ENCODE measurements at places on chromosomes 3 and 15.

DNA sequence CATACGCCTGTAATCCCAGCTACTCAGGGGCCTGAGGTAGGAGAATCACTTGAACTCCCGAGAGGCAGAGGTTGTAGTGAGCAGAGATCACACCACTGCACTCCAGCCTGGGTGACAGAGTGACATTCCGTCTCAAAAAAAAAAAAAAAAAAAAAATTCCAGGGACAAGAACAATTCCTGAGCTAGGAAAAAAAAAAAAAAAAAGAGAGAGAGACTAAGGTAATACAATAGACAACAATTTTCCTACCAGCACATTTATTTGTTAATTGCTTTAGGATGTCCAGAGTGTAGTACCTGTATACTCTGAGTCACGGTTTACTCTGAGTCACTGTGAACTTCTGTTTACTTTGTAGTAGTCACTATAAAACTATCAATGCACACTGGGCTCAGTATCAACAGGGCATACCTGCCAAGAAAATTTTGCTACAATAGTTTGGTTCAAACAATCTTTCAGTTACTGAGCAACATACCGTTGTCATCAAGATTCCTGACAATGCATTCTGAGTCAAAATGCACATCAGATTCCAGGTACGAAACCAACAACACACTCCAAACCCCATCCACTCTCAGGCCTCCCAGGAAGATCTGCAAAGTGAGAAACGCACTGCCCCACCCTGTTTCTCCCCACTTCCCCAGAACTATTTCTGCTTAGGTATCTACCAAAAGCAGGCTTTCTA lies 28.3 kb downstream of the IGF2BP2 start:
- peaks cover 18% of the 10 kb centered on the region for H3K27me3 ChIP-seq
- peaks cover 5% of the 10 kb centered on the region for H3K4me1 ChIP-seq
- DNase-seq: no peak

DNA sequence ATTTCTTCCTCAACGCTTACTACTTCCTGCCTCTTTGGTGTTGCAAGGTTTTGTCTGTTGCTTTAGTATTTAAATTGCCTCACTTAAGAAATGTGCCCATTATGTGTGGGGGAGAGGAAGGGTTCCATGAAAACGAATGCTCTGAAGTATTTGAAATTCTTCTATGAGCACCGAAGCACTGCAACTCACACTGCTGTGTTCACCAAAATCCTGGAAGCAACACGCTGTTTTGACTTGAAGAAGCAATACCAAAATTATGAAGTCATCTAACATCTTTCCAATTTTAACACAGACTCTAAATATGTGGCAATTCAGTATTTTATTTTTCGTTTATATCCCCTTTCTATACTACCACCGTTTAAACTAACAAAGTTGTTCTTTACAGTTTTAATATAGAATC lies 101.5 kb downstream of the RBMS3 start:
- no peak for DNase-seq
- H3K4me3 ChIP-seq: no peak overlapping the region
- no peaks in the 10 kb centered on the region for H3K4me1 ChIP-seq
- H3K27ac ChIP-seq: no peak overlapping the region

- H3K4me1 ChIP-seq: no peaks in the 10 kb centered on the region
- no peak for DNase-seq
- H3K27me3 ChIP-seq: no peaks in the 10 kb centered on the region
Observed at GRCh38 chr3:120608506-120608905, 12.4 kb downstream of the NDUFB4 start.

DNA sequence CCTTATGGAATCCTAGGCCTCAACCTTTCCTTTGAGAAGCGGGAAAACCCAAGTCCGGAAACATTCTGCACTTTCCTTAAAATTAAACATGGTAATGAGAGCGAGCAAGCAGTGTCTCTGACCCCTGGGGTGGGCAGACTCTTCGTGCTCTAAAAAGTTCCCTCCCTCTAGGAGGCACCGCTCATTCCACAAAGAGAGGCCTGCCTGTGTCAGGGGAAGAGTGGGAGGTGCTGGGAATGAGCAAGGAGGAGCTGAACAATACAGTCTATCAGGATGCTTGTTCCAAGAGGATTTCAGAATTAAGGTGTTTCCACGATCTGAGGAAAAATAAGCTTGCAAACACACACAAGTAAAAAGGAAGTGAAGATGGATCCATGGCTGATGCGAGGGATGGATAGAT lies 6.0 kb upstream of the RLBP1 start:
- H3K4me3 ChIP-seq: no peak overlapping the region
- no peak for DNase-seq
- no peaks in the 10 kb centered on the region for H3K36me3 ChIP-seq
- H3K27me3 ChIP-seq: peaks cover 9% of the 10 kb centered on the region
- H3K27ac ChIP-seq: no peak overlapping the region

DNA sequence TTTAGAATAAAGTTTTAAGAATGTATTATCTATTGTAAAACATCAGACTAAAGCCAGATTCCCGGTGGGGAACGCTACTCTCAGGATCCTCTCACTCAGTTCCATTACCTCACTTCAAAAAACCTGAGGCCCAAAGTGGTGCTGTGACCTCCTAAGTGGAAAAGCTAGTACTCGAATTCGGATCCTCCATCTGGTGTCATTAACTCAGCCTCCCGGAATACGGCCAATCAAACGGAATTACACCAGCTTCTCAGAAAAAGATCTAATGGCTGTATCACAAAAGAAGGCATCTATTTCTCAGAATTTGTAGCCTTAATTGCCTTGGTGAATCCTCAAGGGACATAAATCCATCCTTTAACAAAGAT lies 627 bp downstream of the ACAD11 start:
- H3K4me3 ChIP-seq: peak overlapping the region; percentile 93
- no peak overlapping the region for H3K27ac ChIP-seq
- H3K4me1 ChIP-seq: peaks cover 36% of the 10 kb centered on the region
- H3K36me3 ChIP-seq: peaks cover 3% of the 10 kb centered on the region
- DNase-seq: no peak
- no peaks in the 10 kb centered on the region for H3K27me3 ChIP-seq

- H3K4me3 ChIP-seq: no peak overlapping the region
- H3K27ac ChIP-seq: no peak overlapping the region
- no peaks in the 10 kb centered on the region for H3K4me1 ChIP-seq
Observed at GRCh38 chr3:19994796-19995195, 17.3 kb downstream of the PP2D1 start.

GRCh38 chr3:51099794-51100535 lies 285.1 kb upstream of the MANF start:
- no peak overlapping the region for H3K27ac ChIP-seq
- H3K27me3 ChIP-seq: no peaks in the 10 kb centered on the region
- no peak overlapping the region for H3K4me3 ChIP-seq
- no peaks in the 10 kb centered on the region for H3K36me3 ChIP-seq
- DNase-seq: no peak

DNA sequence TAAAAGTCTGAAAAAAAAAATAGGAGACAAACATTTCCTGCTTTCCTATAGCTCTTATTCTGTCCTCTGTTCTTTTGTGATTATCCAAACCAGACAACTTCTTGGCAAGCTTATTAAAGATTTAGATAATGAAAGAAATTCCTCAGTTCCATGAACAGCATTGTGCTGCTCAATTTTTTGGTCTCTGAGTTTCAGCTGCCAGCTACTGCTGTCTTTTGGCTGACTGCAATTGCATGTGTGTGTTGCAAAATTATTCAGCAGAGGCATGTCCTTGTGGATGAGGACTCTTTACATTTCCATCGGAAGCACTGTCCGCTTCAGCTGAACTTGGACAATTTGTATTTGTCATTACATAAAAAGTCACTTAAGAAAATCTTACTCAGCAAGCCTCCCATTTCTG lies 397.3 kb upstream of the RASGRP1 start:
- no peak overlapping the region for H3K27ac ChIP-seq
- H3K4me3 ChIP-seq: no peak overlapping the region
- no peaks in the 10 kb centered on the region for H3K36me3 ChIP-seq
- DNase-seq: no peak

DNA sequence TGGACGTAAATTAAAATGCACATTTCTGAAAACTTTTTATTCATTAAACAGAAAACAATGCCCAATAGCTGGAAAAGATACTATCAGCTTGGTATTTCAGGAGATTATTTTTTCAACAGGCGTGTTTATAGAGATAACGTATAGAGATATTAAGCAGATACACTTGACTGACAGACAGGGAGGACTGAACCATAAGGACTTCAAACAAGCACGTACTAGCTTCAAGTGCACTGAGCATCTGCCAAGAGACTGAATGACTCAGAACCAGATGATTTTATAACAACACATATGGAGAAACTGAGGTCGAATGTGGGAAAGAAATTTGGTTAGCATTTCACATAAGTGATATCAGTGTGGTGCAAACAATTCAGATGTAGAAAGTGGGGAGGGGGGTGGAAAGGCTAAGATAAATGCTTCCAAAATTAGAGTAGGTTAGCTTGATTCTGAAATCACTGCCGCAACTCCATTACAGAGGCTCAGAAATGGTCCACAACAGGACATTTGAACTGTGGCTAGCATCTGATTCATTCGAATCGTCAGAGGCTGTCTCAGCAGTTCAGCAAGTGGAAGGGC lies 103.5 kb downstream of the SEMA6D start:
- no peak overlapping the region for H3K4me3 ChIP-seq
- no peak for DNase-seq
- H3K27me3 ChIP-seq: peaks cover 2% of the 10 kb centered on the region

DNA sequence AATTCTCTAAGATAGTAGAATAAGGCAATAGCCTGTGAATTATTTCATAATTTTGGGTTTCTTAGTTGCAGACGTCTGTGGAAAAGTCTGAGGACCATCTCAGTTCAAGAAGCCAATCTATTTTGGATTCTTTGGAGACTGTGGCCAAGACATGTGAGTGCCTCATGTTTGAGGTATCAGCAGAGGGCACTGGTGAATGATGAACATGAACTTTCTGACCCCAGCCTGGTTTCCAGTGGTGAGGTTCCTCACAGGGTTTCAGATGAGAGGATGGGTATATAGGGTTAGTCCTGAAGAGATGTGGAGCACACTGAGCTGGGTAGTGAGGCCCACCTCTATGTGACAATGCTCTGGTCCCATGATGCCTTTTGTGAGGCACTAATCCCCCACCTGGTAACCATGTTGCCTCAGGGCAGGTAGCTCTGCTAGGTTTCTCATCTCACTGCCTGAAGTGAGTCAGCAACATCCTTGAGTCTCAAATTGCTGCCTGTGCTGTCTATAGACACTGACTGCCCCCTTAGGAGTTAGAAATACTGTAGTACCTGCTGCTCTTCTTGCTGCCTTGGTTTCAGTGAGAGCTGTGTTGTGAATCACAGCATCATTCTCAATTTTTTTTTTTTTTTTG lies 32.3 kb downstream of the C3orf62 start:
- H3K4me3 ChIP-seq: no peak overlapping the region
- H3K27ac ChIP-seq: no peak overlapping the region
- no peaks in the 10 kb centered on the region for H3K4me1 ChIP-seq
- no peak for DNase-seq
- H3K36me3 ChIP-seq: no peaks in the 10 kb centered on the region
- H3K27me3 ChIP-seq: no peaks in the 10 kb centered on the region

DNA sequence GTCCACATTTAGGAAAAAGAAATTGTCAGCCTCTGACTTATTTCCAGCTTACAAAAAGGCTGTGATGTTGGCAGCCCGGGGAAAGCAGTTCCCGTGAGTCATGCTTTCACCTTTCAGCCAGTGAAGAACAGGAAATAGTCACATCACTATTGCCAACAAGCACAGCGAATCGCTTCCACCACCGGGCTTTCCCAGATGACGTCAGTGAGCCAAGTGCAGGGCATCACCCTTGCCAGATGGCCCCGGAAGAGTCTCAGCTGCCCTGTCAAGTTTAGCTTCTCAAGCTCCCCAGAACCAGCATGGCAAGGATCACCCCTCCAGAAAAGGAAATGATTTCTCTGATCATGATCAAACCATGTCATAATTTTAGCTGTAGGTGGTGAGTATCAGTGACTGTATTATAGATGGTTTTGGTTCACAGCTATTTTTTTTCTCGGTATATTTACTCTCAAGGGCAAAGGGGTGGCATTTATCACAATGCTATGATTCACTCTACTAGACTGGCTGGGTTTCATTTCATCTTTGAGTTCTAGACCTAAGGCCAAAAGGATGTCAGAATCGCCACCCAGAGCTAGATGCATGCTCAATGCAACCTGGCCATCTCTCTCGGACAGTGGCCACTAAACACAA lies 32.9 kb downstream of the B3GNT5 start:
- peaks cover 3% of the 10 kb centered on the region for H3K36me3 ChIP-seq
- DNase-seq: peak; percentile 92
- peak overlapping the region; percentile 87 for H3K27ac ChIP-seq
- H3K27me3 ChIP-seq: no peaks in the 10 kb centered on the region
- H3K4me3 ChIP-seq: peak overlapping the region; percentile 58
